ENCODE measurements at places on chromosomes 1 and 21.

GRCh38 chr1:96464991-96465390, 256.6 kb upstream of the PTBP2 start:
- no peak for DNase-seq

DNA sequence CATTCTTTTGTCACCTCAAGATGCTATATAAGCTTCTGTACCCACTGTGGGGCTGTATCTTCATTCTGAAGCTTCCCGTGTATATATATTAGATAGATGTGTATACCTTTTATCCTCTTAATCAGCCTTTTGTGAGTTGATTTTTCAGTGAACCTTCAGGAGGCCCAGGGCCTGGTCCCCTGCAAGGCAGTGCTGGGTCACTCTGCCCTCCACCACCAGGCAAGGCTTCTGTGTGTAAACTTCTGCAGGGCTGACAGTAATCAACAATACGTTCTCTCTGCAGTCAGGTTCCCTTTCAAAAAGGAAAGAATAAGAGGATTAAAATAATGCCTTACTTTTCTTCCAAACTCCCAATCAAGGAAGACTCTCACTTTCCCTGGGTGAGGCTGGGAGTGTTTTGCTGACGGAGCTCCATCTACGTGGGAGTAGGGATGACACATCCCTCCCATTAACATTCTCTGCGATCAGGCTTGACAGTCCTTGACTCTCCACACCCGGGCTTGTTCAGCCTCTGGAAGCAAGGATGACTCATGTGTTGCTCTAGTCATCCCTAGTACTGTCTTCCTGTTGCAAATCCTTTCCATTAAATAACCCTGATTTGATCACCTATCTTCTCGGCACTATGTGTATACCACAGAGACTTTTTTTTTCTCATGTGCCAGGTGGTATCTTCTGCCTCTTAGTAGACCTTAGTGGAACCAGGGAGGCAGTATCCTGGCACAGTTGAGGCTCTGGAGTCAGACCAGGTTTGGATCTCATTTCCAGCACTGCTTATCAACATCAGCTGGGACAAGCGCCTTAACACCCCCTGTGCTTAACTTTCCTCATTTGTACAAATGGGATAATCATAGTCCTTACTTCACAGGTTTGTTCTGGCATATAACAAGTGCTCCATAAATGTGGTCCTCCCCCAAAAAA, 70.3 kb upstream of the KCNK1 start:
- no peak for DNase-seq

DNA sequence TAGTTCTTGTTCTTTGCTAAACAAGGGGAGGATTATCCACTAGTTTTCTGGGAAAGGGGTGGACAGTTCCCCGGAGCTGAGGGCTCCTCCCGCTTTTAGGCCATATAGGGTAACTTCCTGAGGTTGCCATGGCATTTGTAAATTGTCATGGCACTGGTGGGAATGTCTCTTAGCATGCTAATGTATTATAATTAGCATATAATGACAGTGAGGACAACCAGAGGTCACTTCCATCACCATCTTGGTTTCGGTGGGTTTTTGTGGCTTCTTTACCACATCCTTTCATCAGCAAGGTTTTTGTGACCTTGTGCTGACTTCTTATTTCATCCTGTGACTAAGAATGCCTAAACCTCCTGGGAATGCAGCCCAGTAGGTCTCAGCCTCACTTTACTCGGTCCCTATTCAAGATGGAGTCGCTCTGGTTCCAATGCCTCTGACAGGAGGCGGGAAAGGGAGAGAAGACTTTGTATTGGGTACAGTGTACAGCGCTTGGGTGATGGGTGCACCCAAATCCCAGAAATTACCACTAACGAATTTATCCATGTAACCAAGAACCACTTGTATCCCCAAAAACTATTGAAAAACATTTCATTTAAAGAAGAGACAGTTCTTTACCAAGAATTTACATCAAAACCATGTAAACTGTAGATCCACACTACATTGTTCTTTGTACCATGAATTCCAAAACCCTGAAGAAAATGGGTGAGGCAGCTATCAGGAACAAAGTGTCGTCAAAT, 8.7 kb upstream of the SLC2A5 start:
- DNase-seq, result no peak

GRCh38 chr1:78650114-78650660, 556 bp downstream of the IFI44 start:
- DNase-seq, result no peak

- no peak for DNase-seq
These were observed 163.6 kb downstream of the TNFSF18 start for GRCh38 chr1:172887162-172887561.

GRCh38 chr1:159829273-159829634, 2.6 kb downstream of the SLAMF8 start:
- DNase-seq, result no peak

DNA sequence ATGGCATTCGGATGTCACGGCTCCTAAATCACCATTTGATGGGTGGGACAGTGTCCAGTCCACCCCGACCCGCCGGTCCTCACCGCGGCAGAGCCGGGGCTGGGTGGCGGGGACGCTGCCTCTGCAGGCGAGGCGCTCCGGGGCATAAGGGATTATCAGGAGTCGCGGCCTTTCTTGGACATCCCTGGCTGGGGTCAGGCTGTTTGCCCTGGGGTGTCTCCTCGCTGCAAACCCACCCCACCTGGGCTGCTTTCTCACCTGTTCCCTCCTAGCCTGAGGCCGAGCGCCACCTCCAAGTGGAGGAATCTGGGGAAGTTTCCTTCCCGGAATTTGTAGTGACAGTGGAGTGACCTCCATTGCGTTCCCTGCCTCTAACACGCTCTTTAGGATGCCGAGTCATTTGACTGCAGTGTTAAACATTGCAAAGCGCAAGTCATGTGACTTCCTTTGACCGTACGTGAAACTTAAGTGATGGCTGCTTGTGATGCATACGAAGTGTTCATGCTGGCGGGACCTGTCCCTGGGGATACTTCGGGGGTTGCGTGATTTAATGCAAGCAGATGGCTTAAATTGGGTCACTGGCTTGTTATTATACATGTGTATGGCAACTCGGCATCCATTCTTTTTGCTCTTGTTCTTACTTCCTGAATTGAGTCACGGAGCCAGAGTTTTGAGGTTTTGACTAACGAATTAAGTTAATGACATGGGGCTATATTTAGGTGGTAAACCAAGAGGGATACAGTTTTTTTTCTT, 536 bp downstream of the LGALS8 start:
- peak; percentile 82 for DNase-seq

GRCh38 chr1:208278638-208279037, 34.5 kb upstream of the PLXNA2 start:
- DNase-seq, result no peak

GRCh38 chr1:156705918-156706656, 704 bp upstream of the CRABP2 start:
- DNase-seq, result peak; percentile 93

- DNase-seq, result no peak
These were observed 248.2 kb downstream of the ZNF648 start for GRCh38 chr1:181813266-181813665.

DNA sequence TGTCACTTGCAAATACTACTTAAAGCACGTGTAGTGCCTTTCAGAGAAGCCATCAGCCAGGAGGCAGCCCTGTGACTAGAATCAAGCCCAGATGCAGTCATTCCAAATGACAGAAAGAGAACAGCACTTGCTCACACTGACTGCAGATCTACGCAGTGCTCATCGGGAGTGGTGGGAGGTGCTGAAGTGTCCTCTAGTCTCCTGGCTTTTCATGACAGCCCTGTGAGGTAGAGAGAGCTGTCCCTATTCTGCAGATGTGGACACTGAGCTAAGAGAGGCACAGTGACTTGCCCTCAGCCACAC, 62.3 kb upstream of the EDN2 start:
- no peak for DNase-seq

GRCh38 chr21:46046471-46046870, 51.4 kb upstream of the COL6A2 start:
- DNase-seq, result no peak

DNA sequence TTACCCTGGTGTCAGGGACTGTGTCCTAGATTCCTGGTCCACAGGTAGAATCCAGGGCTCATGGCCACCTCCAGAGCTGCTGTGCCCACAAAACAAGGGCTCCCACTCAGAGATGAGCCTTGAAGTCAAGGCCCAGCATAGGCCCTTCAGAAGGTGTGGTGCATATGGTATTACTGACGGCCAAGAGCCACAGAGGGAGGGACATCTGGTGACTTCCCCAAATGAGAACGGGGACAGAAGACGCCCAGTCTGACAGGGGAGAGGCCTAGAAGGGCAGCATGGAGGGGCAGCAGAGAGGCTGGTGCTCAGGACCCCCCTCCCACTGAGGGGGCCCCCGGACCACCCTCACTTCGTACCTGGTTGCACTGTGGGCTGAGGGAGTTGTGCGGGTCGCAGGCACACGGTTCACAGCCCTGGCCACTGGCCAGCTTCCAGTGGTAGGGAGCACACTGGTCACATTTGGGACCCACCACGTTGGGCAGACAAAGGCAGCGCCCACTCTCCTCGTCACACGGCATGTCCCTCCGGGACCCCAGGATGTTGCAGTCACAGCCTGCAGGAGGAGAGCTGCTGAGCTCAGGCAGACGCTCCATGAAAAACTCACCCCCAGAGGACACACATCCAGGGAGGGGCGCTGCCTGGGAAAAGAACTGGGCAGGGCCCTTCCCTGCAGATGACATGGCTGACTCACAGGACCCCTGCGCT, 25.0 kb downstream of the LAMB3 start:
- no peak for DNase-seq

DNA sequence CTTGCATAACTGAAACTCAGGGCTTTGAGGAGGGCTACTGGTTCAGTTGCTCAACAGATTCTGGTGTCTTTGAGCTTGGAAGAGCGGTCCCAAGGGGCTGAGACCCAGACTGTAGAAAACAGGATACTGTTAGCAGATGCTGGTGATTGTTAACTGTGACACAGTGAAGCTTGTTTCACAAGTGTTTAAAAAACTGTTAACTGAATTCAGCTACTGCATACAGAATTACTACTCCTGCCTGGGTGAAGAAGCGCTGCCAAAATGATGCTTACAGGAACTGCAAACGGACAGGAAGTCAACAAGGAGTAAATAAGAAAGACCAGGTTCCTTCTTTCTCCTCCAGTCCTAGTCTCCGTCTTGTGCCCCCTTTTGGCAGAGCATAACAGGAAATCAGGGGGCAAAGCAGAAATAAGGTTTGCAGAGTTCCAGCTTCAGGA, 195.3 kb upstream of the USP25 start:
- DNase-seq, result no peak

GRCh38 chr1:49333906-49334305, 557.2 kb upstream of the BEND5 start:
- no peak for DNase-seq

DNA sequence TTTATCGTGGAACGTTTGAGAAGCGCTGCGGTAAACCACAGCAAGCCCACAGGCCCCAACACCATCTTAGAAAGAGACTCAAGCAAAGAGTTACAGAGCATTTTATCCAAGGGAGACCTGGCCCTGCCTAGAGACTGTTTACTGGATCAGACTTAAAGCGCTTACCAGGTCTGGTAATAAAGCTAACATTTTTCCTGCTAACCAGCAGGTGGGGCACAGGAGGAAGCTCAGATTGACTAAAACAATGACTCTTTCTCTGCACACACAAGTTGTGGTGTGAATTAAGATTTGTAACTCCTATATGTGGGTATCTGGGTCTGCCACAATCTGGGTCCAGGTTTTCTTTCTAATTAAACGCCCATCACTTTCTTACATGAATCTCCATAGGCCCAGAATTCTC, 136.5 kb upstream of the ETS2 start:
- DNase-seq, result no peak

DNA sequence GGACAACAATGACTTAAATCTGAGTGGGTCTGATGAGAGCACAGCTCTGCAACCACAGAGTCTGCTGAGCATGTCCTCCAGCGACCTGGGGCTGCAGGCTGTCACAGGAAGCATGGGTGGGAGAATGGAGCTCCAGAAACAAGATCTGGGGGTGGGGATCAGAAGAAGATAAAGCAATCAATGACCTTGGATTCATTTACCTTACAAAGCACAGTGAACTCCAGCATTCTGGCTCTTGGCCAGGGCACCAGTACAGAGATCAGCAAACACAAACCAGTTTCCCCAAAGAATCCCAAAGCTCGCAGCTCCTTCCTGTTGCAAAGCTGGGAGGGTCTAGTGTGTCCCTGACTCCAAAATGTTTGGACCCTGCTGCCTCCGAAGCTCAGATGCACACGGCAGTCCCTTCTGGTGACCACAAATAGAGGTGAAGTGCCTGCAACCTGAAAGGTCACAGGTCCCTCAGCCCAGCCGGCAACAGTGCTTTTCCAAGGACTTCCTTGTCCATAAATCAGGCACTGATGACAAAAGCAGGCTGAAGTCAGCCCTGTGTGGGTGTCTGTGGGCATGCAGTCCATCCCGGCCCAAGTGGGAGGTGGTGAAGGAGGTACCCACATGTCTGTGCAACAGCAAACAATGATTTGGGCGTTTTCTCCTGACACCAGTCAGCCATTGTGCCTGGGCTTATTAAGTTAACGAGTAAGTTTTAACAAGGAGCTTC, 76.1 kb downstream of the SH3BGR start:
- no peak for DNase-seq

DNA sequence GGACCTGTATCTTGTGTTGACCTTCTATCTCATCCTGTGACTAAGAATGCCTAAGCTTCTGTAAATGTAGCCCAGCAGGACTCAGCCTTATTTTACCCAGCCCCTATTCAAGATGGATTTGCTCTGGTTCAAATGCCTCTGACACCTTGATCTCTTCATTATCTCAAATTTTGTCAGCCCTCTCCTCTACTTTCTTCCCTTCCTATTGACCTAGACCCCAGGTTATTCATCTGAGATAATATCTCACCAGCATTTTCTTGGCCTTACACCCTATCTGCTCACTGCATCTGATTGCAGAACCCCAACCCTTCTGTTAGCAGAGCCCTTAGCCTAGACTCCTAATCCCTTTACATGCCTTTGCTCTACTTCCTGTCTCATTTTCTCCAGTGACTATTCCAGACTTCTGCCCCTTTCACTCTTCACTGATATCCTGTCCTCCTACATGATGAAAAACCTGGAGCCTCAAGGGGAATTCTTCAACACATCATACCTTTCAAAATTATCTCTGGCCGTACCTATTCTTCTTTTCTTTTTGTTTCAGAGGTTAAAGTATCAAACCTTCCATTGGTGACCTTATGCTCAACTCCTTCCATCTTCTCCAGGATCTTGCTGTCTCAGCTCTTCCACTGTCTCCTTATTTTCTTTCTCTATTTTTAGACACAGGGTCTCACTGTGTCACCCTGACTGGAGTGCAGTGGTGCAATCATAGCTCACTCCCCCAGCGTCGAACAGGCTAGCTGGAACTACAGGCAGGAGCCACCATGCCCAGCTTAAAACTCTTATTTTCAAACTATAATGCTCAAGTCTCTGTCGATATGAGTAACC, 44.9 kb downstream of the WDR64 start:
- no peak for DNase-seq

GRCh38 chr1:24501371-24502064, 1.1 kb upstream of the RCAN3 start:
- peak; percentile 29 for DNase-seq

All from retina (tissue), 1 donor.